ENCODE measurements at places on chromosomes 13 and 19.
A peak's percentile ranks its signal among the peaks of the same experiment; 100 is the strongest.

- DNase-seq = no peak
Measured at GRCh38 chr13:100513987-100514670, 74.5 kb downstream of the GGACT start.

DNA sequence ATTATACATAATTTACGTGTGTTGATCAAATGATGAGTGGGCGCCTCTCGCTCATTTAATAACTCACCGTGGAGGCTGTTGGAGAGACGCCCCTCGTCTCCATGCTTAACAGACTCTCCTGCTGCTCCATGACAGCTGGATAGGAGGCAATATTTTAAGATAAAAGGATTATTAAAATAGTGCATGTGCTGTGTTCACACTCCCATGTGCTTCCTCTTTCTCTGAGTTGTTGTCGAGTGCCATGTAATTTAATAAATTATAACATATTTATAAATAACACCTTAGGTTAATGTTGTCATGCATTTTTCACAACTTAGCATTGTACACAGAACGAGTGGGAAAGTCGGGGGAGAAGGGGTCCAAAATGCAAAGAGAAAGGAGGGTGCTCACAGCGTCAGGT lies 161.4 kb upstream of the TSHZ3 start:
- no peak for DNase-seq

DNA sequence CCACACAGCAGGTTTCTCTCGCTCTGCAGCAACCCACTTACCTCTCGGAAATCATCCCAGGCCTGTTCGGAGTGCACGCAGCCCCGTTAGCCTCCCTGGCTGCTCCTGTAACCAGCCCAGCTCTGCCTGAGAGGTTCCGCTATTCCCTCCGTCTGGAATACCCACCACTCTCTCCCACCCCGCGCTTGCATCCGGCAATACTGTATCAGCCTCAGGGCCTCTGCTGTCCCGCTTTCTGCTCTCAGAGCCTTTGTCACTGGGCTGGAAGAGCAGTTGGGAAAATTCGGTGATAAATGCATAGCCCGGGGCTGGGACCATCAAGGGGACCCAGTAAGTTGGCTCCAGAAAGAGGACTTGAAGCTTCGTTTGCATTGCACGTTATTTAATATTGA lies 759 bp upstream of the TLE6 start:
- no peak for DNase-seq

- DNase-seq = no peak
Measured at GRCh38 chr19:30672926-30673325, 300.7 kb downstream of the ZNF536 start.

DNA sequence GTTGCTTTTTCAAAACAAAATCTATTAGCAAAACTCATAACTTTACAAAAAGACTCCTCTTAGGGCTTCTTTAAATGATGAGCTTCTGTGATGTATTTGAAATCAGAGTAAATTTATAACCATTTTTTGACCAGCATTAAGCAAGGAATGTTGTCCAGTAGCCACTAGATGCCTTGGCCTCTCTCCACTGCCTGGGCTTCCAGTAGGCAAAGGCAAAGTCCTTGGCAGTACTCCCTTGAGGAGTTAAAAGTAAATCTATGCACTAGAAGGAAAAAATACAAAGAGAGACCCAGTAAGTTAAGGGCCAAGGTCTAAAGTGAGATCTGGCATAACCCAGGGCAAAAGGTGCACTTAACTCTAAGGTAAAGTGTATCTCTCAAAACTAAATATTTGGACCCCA lies 9.5 kb downstream of the SERPINE3 start:
- DNase-seq = no peak

DNA sequence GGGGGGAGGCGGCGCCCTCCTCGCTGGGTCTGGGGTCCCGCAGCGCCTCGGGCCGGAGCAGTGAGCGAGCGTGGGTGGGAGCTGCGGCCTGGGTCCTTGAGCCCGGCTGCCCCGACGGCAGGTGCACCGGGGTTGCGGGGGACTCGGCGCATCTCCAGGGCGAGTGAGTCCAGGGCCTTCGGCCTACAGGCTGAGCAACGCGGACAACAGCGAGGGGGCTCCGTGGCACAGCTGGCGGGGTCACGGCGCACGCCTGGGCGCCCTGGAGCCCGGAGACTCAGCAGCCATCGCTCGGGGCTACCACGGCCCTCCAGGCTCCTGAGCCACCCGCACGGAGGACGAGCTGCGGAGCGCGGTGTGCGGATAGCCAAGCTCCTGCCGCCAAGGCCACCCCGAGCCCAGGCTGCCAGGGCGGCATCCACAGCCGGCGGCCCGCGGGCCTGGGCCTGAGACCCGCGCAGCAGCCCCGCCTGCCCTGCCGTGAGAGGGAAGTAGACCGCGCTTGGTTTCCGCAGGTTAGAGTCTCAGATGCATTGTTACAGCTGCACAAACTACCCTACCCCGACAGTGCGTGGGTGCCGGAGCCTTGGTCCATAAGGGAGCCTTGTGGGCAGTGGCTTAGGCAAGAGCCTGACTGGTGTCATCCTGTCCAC lies 253.9 kb upstream of the SGCG start:
- DNase-seq = no peak

DNA sequence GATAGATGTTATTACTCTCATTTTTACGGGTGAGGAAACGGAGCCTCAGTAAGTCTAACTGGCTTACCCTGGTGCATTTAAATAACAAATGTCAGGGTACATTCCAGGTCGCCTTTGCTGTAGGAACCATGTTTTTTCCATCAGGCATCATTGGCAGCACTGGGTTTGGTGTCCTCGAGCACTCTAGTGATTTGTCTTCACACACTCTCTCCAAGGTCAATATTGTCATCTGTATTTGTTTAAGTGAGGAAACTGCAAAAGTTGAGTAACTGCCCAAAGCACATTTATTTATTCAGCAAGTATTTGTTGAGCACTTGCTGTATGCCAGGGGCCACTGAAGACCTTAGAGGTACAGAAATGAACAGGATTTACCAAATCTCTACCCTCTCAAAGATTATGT lies 78.6 kb downstream of the DCT start:
- no peak for DNase-seq

- DNase-seq = no peak
Measured at GRCh38 chr13:25463496-25463895, 91.7 kb downstream of the ATP8A2 start.

DNA sequence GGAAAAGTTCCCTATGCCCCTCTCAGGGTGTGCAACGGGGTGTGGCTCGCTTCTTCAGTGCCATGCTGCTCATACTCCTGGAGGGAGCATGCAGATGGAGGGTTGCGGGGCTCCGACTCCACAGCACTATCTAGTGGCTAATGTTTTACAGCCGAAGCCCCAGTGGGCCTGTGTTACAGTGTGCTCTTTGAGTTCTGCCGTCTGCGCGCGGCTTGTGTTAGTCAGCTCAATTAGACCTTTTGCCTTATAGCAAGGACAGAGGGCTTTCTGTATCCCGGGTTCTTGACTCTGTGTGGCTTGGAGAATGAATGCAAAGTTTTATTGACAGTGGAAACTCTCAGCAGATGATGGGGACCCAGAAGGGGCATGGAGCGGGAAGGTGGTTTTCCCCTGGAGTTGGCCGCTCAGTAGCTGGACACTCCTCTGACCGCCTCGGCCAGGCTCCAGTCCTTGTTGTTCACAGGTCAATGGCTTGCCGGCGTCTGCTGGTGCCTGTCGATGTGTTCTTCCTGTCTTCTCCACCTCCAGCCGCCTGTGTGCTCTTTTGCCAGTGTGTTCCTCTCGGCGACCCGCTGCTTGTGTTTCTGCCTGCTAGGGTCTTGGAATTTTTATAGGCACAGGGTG lies 383.4 kb downstream of the LMO7 start:
- DNase-seq = no peak

GRCh38 chr13:99527301-99527700 lies 26.0 kb downstream of the TM9SF2 start:
- DNase-seq = peak; percentile 32

DNA sequence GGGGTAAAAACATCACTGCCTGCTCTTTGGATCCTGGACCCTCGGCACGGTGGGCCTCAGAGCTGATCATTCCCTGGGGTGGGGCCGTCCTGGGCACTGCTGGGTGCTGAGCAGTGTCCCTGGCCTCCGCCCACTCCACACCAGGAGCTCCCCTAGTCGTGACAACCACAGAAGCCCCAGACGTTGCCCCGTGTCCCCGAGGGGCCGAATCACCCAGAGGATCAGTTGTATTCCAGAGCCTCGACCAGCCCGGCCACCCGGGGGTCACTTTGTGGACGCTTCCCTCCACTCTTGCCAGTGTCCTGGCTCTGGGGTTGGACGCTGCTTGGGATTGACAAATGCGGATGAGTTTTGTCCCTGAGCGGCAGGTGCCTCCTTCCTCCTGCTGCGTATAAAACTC lies 10.2 kb downstream of the C2CD4C start:
- DNase-seq = no peak

DNA sequence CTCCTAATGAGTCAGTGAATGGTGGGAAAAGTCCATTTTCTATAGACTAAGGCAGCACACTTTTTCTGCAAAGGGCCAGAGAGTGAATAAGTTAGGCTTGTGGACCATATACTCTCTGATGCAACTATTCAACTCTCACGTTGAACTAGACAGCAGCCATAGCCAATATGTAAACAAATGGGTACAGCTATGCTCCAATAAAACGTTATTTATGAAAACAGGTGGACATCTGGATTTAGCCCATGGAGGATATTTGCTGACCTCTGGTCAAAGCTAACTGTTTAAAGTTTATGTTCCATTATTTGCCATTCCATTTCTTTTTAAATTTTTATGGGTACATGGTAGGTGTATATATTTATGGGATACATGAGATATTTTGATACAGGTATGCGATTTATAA lies 4.7 kb upstream of the CCDC169 start:
- no peak for DNase-seq

GRCh38 chr19:10021863-10022262 lies 8.6 kb downstream of the RDH8 start:
- no peak for DNase-seq

DNA sequence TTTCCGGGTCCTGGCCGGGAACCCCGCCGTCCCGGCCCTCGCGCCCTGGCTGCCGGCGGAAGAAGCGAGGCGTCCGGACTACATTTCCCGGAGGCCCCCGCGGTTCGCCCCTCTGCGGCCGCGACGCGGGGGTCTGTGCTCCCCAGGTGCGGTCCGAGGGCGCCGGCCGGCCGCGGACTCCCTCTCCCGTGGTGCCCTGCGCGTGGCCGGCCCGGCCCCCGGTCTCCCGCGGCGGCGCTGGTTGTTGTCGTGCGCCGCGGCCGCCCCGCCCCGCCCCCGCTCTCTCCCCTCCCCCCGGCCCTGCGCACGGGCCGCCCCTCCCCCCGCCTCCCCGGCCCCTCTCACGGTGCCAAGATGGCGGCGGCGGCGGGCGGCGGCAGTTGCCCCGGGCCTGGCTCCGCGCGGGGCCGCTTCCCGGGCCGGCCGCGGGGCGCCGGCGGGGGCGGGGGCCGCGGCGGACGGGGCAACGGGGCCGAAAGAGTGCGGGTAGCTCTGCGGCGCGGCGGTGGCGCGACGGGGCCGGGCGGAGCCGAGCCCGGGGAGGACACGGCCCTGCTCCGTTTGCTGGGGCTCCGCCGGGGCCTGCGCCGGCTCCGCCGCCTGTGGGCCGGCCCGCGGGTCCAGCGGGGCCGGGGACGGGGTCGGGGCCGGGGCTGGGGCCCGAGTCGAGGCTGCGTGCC lies at the start of gene KMT2B:
Gene KMT2B (plus strand): TSS at position 339 of the 680 bp plus-strand sequence. CDS start 16 bp downstream, at position 355.
- no peak for DNase-seq
